ENCODE measurements at places on chromosomes 5 and 9. TPM values are rescaled to one million over a fixed set of nuclear protein-coding genes. Genes with fewer than 3 reads are reported as not detected.

Gene C6
- total RNA-seq, result 0.16 TPM

Gene ZBED3
- 1.4 TPM for total RNA-seq

Gene IRX1
- total RNA-seq, result 0.09 TPM

Gene SEMA6A
- 0.16 TPM for total RNA-seq

Gene ZFP62
- total RNA-seq, result 20.5 TPM

Gene ISCA1
- total RNA-seq, result 10.4 TPM

Gene SCGB3A2
- not detected for total RNA-seq

Gene KIF4B
- 0.09 TPM for total RNA-seq

Gene MARCOL
- not detected for total RNA-seq

Gene ZNF300
- total RNA-seq, result 9.0 TPM

Gene EQTN
- not detected for total RNA-seq

Gene CCNJL
- under 0.01 TPM for total RNA-seq

Gene SLC2A8
- total RNA-seq, result 5.8 TPM

Gene XRCC4
- total RNA-seq, result 3.0 TPM

Gene SHOC1
- not detected for total RNA-seq

Gene DOCK2
- total RNA-seq, result 2.5 TPM

Gene FGD3
- not detected for total RNA-seq

Gene C5orf52
- total RNA-seq, result not detected

Gene FGFR4
- total RNA-seq, result 36.5 TPM

Gene NMUR2
- not detected for total RNA-seq

Gene SELENOP
- 87.6 TPM for total RNA-seq

Gene HTR4
- not detected for total RNA-seq

Gene MELK
- total RNA-seq, result 6.5 TPM

Data from bronchial smooth muscle cell (primary cell).